A172 (cell line): ENCODE measurements at places on chromosomes 2 and 18. TPM values are rescaled to one million over a fixed set of nuclear protein-coding genes. Genes with fewer than 3 reads are reported as not detected.

The OSBPL6 gene
- total RNA-seq: 2.8 and 3.1 TPM in 2 replicates

The ALKAL2 gene
- total RNA-seq: not detected in 2 replicates

The CXCR1 gene
- total RNA-seq: not detected in 2 replicates

GRCh38 chr2:217794133-217794986, 208.4 kb downstream of the TNS1 start:
- no peak for DNase-seq

DNA sequence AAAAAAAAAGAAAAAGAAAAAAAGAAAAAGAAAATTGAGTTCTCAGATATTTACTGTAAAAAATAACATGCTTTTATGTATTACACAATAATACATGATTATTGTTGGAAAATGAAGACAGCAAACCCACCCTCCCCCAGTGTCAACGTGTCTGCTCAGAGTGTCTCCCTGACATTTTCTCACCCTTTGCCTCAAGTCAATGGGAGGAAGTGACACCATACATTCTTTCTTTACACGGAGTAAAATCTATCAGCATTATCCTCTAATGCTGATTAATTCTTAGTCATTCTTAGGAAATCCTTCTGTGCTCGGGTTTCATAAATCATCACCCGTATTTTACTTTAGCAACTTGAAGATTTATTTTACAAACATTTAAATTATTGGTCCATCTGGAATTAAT, 32.0 kb downstream of the CTAGE1 start:
- DNase-seq: peak; percentile 75

- peak; percentile 35 for DNase-seq
Measured at GRCh38 chr18:23141104-23141999, 6.1 kb downstream of the CABLES1 start.

DNA sequence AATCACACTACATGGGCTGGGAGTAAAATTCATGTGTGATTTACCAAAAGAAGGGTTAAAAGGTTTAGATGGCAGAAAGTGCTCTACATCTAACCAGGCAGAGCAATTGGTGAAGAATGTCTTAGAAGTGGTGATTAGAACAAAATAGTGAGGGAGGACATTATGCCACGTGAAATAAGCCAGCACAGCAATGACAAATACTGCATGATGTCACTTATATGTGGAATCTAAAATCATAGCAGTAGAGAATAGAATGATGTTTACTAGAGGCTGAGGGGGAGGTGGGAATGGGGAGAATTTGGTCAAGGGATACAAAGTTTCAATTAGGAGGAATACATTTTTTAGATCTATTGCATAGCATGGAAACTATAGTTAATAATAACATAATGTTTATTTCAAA, 253.3 kb downstream of the KCNS3 start:
- DNase-seq: no peak

GRCh38 chr2:126999106-126999756, 100.5 kb downstream of the TEX51 start:
- no peak for DNase-seq

DNA sequence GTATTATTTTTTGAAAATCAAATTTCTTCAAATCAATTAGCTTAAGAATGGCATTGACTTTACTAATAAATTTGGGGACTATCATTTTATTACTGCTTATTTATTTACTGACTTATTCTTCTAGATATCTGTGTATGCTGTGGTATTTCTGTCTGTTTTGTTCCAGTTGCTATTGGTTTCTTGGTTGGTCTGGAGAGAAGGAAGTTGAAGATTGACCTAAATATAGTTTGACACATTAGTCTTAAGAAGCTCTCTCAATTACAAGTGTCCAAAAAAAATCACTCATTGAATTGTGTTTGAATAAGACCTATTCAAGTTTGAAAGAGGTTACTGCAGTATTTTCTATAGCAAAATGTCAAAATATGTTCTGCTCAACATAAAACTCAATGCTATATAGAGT, 153.3 kb upstream of the KYNU start:
- DNase-seq: no peak

The CDK15 gene
- total RNA-seq: 0.19 TPM in 1 of 2 replicates, not detected in the other

DNA sequence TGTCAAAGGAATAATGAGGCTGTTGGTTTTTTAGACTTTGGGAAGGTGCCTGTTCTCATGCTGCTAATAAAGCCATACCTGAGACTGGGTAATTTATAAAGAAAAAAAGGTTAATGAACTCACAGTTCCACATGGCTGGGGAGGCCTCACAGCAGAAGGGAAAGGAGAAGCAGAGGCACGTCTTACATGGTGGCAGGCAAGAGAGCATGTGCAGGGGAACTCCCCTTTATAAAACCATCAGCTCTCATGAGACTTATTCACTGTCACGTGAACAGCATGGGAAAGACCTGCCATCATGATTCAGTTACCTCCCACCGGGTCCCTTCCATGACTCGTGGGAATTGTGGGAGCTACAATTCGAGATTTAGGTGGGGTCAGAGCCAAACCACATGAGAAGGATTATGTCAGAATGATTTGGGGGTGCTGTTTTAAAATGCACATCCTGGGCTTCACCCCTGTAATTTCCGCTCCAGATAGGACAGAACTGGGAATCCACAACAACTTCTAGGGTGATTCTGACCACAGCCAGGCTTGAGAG, 37.8 kb downstream of the TCF7L1 start:
- DNase-seq: no peak

GRCh38 chr18:48634491-48634890, 95.7 kb downstream of the CTIF start:
- DNase-seq: no peak

DNA sequence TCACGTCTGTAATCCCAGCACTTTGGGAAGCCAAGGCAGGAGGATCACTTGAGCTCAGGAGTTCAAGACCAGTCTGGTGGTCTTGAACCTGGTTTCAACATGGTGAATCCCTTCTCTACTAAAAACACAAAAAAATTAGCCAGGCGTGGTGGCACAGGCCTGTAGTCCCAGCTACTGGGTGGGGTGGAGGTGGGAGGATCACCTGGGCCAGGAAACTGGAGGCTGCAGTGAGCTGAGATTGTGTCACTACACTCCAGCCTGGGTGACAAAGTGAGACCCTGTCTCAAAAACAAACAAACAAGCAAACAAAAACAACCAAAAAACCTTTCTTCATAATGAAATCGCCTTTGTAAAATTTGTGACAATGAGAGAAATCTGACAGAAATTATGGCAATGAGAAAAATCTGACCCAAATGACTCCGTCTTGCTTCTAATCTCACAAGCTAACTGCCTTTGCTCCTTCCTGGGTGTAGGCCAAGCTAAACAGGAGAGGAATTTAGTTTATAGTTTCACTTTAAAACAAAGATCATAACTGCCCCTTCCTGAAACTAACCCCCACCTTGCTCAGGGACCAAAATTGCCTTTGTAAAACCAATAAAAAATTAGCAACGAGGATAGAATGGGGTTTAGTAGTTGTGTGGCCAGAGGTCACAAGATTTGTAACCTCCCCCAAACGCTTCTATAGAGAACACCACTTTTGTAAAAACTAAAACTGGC, 60.7 kb upstream of the KIF5C start:
- peak; percentile 62 for DNase-seq

DNA sequence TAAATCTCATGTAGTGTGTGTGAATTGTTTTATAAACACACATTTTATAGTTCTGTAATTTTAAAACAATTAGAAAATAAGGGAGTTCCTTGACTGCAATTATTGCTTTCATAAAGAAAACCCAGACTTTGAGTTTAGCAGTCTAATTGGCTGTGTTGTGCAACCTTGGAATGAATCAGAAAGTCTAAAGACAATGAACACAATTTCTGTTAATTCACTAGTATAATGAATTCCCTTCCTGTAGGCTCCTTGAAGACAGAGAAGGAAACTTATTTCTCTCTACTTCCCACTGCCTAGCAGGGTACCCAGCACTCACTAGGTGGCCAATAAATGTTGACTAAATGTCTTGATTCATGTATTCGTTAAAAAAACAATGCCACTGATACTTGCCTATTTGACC, 79.9 kb downstream of the ANTXR1 start:
- no peak for DNase-seq

DNA sequence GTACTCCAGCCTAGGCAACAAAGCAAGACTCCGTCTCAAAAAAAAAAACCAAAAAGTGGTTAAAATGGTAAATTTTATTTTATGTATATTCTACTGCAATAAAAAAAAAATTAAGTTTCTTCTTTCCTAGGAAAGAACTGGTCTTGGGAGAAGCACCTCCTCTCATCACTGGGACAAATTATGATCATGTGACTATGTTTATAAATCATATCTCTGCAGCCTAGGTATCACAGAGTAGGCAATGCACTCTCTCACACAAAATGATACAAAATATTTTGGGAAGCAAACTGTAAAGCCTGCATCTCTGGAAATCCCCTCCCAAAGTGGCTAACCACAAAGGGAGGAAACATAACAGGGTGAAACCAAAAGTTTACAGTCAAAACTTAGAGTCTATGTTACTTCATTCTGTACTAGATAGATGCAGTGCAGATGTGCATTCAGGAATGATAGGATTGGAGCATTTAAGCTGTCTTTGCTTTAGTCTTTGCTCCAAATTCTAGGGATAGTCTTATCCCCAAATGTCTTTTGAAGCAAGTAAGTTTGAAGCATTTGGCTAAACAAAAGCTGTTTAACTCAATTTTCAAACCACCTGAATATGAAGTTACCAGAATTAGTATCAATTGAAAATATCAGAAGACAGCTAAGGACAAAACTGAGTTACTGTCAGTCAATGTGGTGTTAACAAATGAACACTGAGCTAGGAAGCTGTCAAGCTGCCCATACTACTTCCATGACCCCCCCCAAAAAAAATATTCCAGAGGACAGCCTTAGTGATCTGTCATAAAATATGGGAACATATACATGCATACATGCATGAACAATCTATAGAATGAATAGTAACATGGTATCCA, 21.1 kb upstream of the MALT1 start:
- DNase-seq: no peak

DNA sequence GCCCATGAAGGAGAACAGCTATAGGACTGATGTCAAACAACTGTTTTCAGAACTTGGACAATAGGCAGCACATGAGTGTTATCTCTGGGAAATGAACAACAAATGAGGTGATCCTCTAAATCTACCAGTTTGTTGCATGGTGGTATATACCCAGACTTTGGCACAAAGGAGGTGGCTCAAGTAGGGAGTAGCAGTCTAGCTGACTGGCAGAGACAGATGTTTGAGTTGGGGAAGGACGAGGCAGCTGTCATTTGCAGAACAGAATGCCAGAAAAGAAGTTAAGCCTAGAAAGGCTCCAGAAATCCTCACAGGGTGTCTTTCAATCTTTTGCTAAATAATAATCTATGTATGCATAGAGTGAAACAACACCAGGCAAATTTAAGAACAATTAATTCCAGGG, 47.4 kb downstream of the RPE start:
- DNase-seq: no peak

DNA sequence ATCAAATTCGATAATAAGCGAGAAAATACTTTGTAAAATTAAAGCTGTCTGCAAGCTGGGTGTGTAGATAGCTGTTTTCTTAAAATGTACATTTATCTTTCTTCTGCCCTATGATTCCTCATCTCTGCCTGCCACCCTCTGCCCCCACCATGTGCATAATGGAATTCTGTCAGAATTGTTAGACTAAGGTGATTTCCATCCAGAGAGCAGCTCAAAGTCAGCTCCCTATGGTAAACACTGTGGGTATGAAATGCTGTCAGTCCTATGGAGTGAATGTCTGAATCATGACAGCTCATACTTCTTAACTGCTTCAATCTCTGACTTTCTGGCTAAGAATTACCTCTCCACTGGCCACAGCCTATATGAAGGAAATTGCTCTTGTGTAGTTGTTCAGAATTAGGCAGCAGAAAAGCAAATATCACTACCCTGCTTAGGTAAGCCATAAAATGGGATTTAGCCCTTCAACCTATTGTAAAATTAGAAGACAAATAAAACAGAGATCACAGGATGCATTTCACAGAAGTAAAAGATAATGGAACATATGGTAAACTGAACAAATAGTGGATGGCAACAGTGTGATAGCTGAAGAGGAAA, 137.7 kb downstream of the CD8B2 start:
- DNase-seq: no peak

The RNU2-63P gene
- not detected in 2 replicates for total RNA-seq

The SCN2A gene
- 0.17 and 0.19 TPM in 2 replicates for total RNA-seq

DNA sequence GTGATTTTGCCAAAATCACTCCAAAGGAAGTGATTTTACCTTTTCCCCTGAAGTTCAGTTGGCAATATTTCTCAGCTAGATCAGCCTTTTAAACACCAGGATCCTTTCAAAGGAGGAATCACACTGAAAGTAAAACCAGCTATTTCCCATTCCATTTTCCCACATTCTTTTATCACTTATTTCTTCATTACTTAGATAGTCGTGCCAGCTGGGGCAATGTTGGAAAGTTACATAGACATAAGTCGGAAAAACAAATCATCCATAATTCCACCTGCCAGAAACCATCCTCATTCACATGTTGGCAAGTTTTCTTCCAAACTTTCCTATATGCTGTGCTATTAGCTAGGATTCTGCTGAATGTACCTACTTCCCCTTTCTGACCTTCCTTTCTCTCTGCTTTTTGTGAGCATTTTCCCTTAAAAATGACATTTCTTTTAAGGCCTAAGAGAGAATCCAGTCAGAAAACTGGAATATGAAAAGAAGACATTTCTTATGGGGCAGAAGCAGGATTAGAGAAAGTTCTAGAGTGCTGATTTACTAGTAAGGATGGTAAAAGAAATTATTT, 170.0 kb upstream of the STK17B start:
- no peak for DNase-seq

The ACVR1C gene
- not detected in 2 replicates for total RNA-seq

The KIAA1328 gene
- total RNA-seq: 9.1 TPM in 2 replicates

GRCh38 chr2:26351375-26352090, 4.9 kb upstream of the ADGRF3 start:
- no peak for DNase-seq

The MATN3 gene
- total RNA-seq: 13.4 and 16.1 TPM in 2 replicates

DNA sequence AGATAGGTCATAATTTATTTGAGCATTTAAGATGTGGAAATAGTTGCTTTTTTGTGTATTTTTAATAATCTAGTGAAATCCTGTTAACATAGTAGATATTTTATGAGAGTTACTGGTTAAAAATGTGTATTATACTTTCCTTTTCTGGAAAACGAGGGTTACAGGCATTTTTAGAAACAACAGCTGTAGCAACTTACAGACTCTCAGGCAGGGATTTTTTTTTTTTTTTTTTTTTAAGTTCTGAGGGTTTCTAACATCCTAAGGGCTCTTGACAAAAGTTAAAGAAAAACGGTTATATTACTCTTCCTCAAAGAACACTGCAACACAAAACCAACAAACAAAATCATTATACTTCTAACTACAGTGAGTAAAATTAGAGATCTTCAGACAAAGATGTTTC, 205.9 kb downstream of the ACKR3 start:
- no peak for DNase-seq

- DNase-seq: no peak
Measured at GRCh38 chr2:200247494-200247893, 59.0 kb upstream of the SPATS2L start.

The UGT1A9 gene
- total RNA-seq: not detected in 2 replicates

- DNase-seq: peak; percentile 29
Measured at GRCh38 chr18:14767474-14767873, 19.5 kb downstream of the ANKRD30B start.

DNA sequence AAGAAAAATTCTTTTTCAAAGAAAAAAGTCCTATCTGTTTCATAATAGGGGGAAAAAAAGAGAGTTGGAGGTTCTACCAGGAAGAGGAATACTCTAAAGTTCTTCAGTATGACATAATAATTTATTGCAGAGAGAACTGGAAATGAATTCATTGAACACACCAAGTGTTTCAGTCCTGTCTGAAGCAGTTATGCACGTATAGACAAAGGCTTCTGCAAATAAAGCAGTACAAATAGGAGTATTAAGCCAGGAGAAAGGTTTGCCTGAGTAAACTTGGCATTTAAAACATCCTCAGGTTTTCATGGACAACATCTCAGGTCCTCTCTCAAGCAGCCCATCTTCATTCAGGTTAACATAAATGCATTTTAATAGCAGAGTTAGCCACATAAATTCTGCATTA, 141.6 kb downstream of the CCDC148 start:
- no peak for DNase-seq
